ENCODE measurements at places on chromosomes 12 and 14.
A peak's percentile ranks its signal among the peaks of the same experiment; 100 is the strongest.

DNA sequence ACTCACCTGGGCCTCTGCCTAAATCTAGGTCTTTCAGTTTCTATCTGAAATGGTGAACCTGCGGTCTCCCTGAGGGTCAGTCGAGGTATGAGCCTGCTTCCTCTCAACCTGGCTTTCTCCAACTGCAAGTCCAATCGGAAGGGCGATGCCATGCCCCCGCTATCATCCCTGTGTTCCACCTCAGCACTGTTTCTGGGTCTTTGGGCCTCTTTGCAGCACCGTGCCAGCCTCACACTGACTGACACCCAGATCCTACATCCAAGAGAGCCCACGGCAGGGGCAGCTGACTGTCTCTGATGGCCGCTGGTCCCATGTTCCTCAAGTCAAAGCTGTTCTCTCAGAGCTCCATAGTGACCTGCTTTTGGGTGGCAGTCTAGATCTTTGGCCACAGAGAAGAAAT lies 120.7 kb downstream of the PAPOLA start:
- no peak for DNase-seq

GRCh38 chr12:98828802-98829600 lies 183.9 kb downstream of the APAF1 start:
- DNase-seq = no peak

DNA sequence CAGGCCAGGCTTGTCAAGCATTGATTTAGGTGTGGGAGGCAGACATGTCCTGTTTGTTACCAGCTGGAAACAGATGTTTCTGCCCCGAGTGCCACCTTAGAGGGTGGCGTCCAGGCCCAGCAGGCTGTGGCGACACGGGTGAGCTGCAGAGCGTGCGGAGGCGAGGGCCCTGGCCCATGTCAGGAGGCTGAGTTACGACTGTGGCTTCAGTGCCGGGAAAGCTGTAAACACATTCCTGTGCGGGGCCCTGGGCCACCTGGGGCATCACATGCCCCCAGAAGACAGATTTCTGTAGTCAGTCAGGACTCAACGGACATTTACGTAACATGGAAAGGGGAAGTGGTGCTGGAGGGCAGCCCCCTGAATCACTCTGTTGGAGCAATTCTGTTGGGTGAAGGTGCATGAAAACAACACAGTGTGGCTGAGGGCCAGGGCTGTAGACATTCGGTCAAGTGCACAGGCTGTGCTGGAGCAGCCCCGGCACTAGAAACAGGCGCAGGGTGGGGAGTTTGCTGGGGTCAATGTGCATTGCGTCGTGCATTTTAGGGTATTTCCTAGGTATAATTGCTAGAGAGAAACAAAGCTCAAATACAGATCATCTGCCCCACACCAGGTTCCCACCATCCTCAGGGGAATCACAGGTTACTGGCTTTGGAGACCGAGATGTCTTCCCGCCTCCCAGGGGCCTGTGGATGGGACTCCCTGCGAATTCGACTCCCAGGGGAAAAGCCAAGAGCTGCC lies 291.8 kb downstream of the TMEM121 start:
- peak; percentile 0 for DNase-seq

DNA sequence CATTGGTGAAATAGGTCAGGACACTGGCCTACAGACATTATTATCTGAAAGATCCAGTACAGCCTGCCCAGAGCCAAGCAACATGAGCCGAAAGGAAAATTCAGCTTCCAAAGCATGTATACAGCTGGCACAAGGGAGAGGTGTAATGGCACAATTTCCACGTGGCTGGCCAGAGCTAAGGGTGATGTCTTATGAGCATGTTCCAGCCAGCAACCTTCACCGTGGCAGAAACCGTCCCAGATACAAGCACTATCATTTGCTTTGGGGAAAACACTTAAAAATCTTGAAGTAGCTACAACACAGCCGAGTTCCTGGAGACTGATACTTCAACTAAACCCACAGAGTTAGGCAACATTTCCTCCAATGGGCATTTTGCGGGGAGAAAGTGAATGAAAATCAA lies 44.5 kb downstream of the CORO1C start:
- DNase-seq = no peak

- no peak for DNase-seq
Observed at GRCh38 chr12:49692851-49693250, 14.4 kb downstream of the FMNL3 start.

DNA sequence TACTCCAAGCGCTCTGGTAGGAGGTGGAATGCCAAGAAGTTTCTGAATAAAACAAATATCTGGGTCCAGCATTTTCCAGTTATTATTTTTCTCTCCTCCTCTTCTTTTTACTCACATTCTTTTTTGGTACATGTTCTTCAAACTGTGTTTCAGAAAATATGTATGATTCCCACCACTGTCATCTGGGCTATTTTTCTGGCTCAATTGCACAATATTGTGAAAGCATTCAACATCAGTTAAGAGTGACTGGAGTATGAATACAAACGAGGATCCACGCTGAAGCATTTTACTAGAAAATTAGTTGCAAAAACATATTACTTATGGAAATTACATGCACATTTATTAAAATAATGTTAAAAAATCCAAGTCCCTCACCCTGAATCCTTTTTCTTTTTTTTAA lies 61.5 kb downstream of the KCNMB4 start:
- DNase-seq = no peak

DNA sequence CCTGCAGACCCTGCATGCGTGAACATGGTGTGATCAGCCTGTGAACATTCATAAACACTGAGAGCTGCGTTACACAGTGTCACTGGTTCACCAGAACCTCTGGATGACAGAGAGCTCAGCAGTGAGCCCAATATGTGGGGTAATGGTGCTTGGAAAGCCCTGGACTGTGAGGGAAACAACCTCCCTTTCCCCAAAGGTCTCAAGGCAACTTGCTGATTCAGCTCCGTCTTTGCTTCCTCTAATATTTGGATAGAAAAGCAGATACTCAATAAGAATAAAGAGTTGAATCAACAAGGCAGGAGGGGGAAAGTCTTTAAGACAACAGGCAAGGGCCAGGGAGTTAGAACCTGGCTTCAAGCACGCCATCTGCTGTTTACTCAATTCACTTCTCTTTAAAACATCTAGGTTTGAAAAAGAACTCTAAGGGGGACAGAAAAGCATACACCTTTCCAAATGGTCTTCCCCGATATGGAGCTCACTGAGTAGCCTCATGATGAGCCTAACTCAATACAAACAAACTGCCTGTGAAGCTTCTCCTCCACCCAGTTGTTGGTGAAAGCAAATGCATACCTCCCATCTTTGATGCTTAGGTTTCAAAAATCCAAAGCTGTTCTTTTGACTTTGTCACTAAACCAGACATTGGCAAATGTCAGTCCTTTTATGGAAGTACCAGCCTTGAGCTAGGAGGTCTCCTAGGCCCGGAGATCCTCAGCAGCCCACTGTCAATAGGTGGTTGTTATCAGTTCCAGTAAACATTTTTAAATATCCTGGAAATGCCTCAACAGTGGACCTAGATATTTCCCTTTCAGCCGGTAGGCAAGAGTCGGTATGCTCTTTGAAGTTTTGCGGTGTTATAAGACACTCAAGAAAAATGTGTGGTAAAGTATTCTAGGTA lies 76.1 kb downstream of the SAMD4A start:
- peak; percentile 18 for DNase-seq

DNA sequence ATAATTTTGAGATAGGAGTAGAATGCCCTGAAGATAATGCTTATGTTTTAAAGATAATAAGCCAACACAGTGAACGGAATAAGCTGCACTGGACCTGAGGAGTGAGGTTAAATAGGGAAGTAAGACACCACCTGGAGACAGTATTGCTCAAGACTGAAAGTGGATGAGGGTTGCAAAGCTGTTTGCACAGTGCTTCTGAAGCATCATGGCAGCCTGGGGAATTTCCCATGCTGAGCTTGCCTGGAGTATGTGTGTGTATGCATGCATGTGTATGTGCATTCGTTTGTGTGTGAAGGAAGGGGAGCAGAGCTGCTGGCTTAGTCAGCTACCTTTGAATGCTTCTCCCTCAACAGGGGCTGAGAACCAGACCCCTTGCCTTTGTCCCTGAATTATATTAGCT lies 35.8 kb downstream of the BHLHE41 start:
- no peak for DNase-seq

GRCh38 chr14:37230551-37231194 lies 32.9 kb downstream of the MIPOL1 start:
- DNase-seq = peak; percentile 83

GRCh38 chr12:61546296-61546695 lies 713.9 kb upstream of the USP15 start:
- peak; percentile 5 for DNase-seq

GRCh38 chr12:53495903-53496751 lies 3.1 kb downstream of the MAP3K12 start:
- DNase-seq = peak; percentile 84

GRCh38 chr14:65604936-65605335 lies 192.4 kb downstream of the FUT8 start:
- DNase-seq = no peak

DNA sequence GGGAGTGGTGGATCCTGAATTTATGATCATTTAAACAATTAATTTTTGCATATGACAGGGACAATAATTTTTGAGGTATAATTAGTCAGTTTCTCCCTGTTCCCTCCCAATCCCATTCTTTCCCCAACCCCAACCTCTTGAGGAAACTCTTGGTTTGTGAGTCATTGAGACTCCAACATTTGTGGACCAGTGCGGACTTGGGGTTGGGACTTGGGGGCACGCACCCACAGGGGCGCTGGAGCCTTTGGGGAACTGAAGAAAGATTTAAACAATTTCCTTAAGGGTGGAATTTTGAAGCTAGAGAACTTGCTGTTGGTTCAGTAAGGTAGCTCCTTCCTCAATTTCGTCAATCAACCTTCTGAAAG lies 17.4 kb upstream of the PTGR2 start:
- DNase-seq = no peak

- DNase-seq = no peak
Observed at GRCh38 chr14:105605464-105606304, 79.3 kb downstream of the TMEM121 start.

DNA sequence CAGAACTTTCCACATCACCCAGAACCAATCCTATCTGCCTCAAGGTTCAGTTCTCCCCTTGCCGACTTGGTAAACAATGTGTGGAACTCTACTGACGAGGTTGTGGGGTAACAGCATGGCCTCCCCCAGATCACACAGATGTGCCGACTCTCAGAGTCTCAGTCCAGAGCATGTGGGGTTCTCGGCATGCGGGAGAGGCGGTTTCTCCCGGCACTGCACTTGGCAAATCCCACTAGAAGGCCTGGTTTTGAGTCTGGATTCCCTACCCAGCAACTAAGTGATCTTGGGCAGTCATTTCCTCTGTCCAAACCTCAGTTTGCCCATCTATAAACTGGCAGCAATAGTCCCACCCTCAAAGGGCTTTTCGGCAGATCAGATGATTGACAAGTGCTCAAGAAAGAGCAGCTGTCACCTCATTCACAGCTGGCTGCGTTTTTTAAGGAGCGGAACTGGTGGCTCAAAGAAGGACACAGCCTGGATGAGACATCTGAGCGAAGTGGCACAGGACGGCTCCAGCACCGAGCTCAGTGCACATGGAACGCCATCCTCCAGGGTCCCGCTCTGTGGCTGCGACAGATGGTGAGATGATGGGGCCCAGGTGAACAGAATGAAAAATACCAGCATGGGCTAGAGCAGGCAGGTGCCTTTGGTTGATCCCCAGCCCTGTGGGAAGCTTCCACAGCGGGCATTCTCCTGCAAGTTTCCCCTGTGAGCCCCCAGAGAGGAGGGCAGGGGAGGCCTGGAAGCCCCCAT lies 7.3 kb downstream of the TESC start:
- DNase-seq = peak; percentile 50

GRCh38 chr14:103334644-103335622 lies 896 bp downstream of the EIF5 start:
- DNase-seq = peak; percentile 38

- peak; percentile 64 for DNase-seq
Observed at GRCh38 chr12:76878099-76878898, 520 bp downstream of the CSRP2 start.

- peak; percentile 100 for DNase-seq
Observed at GRCh38 chr12:6764011-6764828, 1.9 kb upstream of the PTMS start.

GRCh38 chr12:54984658-54985376 lies at the start of gene TESPA1:
TSS of gene TESPA1 (minus strand) at chr12:54984762. CDS start at chr12:54974562, 10,200 bp downstream.
- DNase-seq = no peak

DNA sequence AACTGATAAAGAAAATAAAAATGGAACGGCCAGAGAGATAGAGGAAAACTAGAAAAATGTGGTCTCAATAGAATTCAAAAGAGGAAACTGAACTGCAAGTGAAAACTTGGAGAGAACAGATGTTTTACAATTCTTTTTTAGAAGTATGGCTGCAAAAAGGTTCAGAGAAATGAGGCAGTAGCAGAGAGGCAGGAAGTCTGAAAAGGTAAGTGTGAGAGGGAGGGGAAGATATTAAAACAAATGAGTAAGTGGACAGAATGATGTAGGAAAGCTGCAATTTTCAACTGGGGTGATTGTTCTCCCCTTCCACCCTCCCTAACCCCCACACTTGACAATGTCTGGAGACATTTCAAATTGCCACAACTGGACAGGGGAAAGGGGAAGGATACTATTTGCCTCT lies 12.9 kb downstream of the BTBD7 start:
- DNase-seq = no peak
